ENCODE measurements at places on chromosomes 11 and 22.

- DNase-seq = no peak
Observed at GRCh38 chr11:77361184-77361583, 59.7 kb upstream of the GDPD4 start.

GRCh38 chr11:95182397-95182796 is 48.6 kb downstream of the SESN3 start:
- DNase-seq = no peak

DNA sequence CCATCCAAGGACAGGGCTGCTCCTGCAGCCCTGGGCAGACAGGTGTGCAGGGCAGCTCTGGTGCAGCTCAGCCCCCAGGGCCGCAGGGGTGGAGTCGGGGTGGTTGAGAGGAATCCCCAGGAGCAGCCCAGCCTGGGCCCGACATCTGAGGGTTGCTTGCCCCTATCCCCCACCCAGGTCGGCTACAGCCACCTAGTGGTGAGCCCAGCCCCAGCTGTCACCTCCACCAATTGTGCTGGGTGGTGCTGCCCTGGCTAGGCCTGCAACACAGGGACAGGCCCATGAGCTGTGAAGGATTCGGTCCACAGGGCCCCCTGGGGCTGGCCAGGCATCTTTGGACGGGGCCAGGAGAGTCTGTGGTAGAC is 29.6 kb downstream of the RTN4R start:
- peak; percentile 2 for DNase-seq

DNA sequence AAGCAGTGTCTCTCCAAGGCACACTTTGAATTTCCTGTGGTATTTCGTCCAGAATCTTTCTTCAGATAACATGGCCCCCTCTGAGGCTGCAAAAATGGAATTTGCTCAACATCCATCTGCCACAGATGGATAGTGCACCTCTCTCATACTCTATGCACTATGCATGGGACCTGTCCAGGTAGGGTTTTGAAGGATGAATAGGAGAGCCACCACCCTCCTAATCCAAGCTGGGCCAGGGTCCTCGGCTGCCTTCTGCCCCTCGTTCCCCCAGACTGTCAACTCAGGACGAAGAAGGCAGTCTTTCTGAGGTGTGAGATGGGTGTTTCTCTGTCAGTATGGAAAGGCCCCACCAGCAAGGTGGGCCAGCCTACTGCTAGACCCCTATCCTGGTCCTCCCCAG is 56.4 kb downstream of the MN1 start:
- no peak for DNase-seq

GRCh38 chr11:113248702-113249490 is 65.5 kb upstream of the TTC12 start:
- no peak for DNase-seq

DNA sequence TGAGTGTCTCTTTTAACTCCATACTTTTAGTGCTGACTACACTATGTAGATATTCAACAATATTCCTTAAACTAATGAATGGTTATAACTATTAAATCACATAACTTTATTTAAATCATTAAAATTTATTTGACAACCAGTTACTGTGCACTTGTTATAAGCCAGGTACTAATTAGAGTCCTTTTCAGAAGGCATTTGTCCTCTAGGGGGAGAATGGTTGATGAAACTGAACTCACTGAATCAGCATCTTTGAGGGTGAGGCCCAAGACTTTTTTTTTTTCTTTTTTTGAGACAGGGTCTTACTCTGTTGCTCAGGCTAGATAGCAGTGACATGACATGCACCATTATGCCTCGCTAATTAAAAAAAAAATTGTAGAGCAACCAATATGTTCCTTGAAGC is 515.6 kb upstream of the CCDC90B start:
- DNase-seq = no peak

DNA sequence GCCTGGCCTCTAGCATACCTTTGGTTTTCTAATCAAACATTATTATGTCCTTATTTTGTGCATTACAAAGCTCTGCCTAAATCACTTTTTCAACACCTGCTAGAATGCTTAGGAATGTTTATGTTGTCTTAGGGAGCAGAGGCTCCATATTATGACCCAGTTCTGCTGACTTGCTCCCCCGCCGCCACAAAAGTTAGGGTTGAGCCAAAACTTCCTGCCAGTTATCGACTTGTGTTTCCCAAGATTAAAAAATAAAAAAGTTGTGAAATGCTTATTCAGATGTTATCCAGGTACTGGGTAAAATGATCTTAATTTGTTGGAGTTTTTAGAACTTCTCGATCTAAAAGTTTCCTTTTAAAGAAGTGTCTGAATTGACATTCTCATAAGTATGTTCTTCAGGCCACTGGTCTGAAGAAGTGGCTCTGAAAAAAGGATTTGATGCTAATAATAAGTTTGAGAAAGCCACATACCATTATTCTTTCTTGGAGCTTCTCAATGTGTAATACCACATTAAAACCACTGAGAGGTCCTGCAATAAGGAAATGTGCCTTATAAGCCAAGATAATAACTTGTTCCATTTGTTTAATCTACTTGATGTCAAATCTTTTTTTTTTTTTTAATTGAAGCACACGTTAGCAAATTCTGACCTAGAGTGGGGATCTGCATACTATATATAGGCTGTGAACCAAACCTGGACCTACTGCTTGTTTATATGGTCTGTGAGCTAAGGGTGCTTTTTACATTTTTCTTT is 2.2 kb downstream of the RNF185 start:
- DNase-seq = no peak

DNA sequence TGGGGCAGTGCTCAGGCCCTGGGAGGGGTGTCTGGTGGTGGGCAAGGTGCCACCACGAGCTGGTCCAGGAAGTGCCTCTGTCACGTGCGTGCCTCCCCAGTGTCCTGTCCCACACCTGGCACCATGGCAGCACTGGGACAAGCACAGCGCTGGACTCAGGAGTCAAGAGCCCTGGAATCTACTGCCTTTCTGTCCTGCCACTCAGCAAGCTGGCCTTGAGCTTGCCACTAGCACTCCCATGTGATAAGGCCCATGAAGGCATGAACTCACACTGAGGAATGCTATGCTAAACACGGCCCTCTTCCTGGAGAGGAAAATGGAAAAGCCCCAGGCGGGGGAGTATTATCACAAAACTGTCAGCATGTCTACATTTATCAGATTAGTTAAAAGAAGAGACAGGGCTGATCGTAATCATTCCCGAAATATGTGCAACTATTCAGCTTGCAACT is 50.7 kb upstream of the SLC35C1 start:
- no peak for DNase-seq

DNA sequence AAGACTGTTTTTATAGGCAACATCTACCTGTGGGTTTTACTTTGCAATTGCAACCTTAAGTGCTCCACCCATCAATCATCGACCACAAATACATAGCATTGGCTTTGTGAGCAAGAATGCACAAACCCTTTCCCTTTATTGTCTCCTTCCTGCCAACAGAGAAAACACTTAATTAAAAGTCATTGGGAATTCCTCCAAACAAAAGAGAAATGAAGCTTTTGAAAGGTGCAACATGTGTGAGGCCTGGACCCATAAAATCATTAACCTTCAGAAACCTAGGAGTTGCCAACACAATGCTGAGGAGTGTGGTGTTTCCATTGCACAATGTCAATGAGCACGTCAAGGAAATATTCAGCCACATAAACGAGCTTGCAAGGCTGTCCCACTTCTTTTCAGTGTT is 223.2 kb downstream of the BLID start:
- DNase-seq = no peak

DNA sequence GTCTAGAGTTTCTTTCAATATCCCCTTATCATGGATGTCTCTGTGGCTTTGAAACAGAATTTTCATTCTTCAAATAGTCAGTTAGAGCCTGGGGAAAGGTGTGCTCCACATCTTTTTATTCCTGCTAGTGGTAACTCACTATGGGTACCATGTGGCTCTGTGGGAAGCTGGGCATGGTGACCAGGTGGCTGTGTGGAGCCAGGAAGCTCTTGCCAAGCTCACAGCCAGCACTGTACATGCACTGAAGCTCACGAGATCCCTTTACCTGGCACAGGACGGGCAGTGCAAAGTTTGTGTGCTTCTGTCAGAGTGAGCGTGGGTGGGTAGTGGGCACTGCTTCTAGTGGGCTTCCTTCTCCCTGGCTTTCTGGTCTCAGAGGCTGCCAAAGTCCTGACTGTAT is 6.3 kb upstream of the KDM4F start:
- DNase-seq = no peak

DNA sequence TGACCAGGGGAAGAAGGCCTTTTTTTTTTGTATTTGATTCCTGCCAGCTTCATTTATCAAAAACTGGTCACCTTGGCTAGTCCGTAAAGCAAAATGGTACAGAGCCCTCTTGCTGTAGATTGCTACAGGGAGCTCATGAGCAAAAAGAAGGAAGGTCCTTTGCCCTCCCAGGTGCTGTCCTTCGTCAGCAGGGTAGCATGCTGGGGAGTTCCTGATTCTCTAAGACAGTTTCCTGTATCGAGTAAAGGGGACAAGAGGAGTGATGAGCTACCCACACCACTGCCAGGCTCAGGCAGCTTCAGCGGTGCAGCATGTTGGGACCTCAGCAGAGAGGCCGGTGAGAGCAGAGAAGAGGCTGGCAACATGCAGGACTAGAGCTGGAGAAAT is 67.8 kb upstream of the CSNK2A3 start:
- no peak for DNase-seq

DNA sequence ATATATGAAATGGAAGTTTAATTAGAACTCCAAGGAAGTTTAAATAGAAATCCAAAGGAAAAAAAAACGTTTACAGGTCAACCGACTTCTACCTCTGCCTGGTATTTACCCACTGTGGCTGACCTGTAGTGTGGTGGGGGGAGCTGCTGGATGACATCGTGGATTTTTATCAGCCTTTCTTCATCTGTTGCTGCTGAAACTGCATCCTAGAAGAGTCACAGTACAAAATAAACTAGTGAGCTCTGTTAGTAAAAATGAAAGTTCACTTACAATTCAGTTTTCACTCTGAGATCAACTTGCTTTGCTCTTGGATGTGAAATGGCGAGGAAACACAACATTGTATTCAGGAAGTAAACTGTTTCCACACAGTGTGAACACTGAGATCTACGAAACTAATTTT is 43.2 kb upstream of the TP53AIP1 start:
- no peak for DNase-seq

- DNase-seq = no peak
Observed at GRCh38 chr22:24559471-24559870, 3.7 kb downstream of the SNRPD3 start.

DNA sequence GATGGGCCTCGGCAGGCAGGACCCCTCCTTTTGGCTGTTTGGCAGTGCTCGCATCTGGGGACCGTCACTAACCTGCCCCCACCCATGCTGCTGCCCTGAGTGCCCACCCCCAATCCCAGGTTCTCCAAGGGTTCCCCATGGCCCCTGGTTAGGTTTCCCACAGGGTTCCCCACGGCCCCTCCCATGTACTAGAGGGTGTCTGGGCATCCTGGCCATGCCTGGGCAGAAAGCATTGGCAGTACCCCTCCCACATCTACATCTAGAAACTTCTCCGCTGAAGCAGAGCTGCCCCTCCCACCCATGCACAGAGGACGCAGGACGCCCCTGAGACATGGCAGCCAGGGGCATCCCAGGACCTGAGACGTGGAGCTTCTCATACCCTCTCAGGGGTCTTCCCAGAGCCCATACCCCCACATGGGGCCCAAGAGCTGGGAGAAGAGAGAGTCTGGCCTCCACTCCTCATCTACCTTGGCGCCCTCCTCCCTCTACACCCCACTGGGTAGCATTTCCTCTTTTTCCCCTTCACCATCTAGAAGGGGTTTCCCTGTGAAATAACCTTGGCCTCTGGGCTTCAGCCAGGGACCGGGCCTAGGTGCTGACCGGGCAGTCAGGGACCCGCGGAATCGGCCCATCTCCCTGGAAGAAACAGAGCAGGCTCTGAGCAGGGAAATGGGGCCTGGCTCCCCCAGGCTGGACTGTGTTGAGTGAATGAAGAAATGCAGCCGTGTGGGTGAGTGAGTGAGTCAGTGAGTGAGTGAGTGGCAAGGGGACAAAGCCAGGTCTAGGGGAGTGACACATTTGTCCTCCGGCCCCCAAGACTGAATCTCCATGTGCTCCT is 987.3 kb downstream of the BRD1 start:
- DNase-seq = no peak

- DNase-seq = no peak
Observed at GRCh38 chr22:18000441-18001039, 23.8 kb downstream of the MICAL3 start.

- DNase-seq = no peak
Observed at GRCh38 chr11:47253660-47254059, 4.1 kb upstream of the NR1H3 start.

- DNase-seq = no peak
Observed at GRCh38 chr22:24424001-24424900, 3.1 kb upstream of the ADORA2A start.

DNA sequence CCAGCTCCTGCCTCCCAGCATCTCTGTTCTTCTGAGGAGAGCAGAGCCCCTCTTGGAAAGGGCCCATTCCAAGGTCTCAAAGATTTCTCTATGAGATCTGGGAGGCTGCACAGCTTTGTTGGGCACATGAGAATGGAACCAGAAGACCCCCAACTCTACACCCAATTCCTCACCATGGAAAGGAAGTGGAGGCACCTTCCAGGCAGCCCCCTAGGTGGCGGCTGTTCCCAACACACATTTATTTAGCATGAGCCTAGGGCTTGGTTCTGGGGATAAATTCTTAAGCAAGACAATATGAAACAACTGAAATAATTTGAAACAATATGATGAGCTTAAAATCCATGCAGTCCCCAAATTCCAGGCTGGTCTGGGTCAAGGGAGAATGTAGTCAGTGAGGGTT is 100.4 kb downstream of the TIMP3 start:
- no peak for DNase-seq

- no peak for DNase-seq
Observed at GRCh38 chr11:3106736-3107524, 49.7 kb upstream of the CARS1 start.

- DNase-seq = no peak
Observed at GRCh38 chr11:35142481-35143075, 3.6 kb downstream of the CD44 start.

GRCh38 chr11:22670830-22671229 is 4.4 kb downstream of the GAS2 start:
- no peak for DNase-seq

- DNase-seq = no peak
Observed at GRCh38 chr11:1834779-1835670, at the start of gene SYT8. SYT8 (plus strand) TSS chr11:1834990; CDS start chr11:1835106, 116 bp downstream.

GRCh38 chr22:39923696-39924095 is 22.8 kb downstream of the GRAP2 start:
- no peak for DNase-seq

DNA sequence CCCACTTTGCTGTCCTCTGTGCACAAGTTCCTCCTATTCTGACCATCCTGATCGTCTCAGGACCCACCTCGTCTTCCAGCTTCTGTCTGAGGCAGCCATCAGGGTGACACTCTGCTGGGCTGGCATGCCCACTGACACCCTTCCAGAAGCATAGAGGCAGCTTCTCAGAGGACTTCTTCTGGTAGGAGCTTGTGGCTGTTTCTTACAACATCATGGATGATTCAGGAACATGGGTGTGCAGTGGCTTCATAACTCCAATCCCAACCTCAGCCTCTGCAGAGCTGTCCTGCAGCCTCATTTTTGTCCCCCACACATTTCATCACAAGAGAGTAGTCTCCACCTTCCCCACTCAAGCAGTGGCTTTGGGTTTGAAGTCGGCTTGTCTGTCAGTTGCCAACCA is 20.9 kb upstream of the CTR9 start:
- no peak for DNase-seq
